Mesendoderm (in vitro differentiated cells): ENCODE measurements at places on chromosomes 13 and 19.

DNA sequence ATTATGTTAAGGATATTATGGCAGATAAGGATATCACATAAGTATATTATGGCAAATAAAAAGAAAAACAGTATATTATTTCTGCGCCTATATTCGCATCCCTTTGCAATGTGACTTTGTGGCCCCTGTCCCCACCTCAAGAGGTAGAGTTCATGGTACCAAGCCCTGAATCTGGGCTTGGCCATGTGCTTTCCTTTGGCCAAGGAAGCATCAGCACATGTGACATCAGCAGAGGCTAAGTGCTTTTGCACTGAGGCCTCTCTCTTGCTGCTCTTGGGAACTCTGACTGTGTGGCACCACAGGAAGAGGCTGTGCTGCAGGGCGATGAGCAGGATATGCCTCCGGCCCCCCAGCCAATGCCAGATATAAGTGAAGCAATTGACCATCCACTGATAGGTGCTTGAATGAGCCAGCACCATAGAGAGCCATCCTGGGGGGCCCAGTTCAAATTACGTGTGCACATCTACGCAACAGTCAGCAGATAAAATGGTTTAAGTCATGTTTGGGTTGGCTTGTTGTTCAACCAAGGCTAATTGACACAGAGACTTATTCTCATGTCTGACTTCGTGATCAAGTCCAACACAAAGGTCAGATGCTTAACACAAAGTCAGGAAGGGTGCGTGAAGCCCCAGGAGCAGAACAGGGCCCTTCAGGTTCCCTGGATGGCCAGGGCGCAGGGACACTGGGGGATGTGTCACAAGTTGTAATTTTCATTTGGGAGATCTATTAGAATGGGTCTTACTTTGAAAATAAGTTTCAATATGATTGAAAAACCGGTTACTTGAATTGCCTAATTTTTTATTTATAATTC, 173.3 kb downstream of the COL4A1 start:
- DNase-seq: peak; percentile 47

- DNase-seq: no peak
Observed at GRCh38 chr13:52673465-52673864, 20.8 kb downstream of the SUGT1 start.

- no peak for DNase-seq
Observed at GRCh38 chr19:28963486-28964250, 249.3 kb downstream of the UQCRFS1 start.

GRCh38 chr13:71477735-71478134, 389.3 kb downstream of the DACH1 start:
- peak; percentile 26 for DNase-seq

DNA sequence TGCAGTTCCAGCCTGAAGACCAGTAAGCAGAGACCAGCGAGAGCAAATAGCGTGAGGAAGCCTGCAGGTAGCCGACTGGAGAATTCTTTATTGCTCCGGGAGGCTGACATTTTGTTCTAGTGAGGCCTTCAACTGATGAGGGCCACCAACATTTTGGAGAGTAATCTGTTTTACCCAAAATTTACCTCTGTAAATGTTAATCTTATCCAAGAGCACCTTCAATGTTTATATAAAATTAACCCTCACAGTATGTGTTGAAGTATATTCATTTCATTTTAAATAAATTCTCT, 546.4 kb upstream of the SLITRK5 start:
- peak; percentile 11 for DNase-seq

DNA sequence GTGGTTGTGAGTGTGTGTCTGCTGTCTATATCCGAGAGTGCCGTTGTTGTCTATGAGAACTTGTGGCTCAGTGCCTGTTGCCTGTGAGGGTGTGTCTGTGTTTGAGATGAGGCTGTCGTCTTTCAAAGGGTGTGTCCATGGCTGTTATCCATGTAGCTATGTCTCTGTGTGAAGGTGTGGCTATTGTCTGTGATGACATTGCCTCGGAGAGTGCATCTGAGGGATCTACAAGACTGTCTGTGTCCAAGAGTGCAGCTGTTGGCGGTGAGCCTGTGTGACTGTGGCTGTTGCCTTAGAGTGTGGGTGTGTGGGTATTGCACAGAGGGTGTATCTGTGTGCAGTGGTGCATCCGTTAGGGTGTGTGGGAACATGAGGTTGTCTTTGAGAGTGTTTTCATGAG, 4.9 kb downstream of the NUMBL start:
- no peak for DNase-seq

DNA sequence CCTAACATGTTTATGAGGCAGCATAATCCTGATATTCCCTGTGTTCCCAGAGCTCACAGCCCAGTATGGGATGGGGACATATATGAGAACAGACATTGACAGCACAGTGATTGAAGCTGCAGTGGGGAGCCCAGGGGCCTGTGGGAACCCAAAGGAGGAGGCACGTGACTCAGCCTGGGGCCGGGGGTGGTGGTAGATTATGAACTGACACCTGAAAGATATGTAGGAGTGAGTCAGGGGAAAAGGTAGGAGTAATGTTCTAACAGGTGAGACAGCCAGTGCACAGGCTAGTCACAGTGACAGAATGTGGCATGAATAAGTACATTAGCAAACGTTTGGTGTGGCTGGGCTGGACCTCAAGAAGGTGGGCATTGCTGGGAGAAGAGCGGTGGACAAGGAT, 29.0 kb downstream of the CKM start:
- no peak for DNase-seq

GRCh38 chr13:33978653-33979052, 160.7 kb downstream of the RFC3 start:
- no peak for DNase-seq

- peak; percentile 80 for DNase-seq
Observed at GRCh38 chr13:72062566-72062965, 195.6 kb upstream of the DACH1 start.

- DNase-seq: no peak
Observed at GRCh38 chr13:52949742-52950141, 78.9 kb upstream of the OLFM4 start.

GRCh38 chr13:112525356-112525945, 62.5 kb downstream of the TUBGCP3 start:
- no peak for DNase-seq

GRCh38 chr19:38417544-38418506, 8.2 kb downstream of the RASGRP4 start:
- DNase-seq: peak; percentile 86

DNA sequence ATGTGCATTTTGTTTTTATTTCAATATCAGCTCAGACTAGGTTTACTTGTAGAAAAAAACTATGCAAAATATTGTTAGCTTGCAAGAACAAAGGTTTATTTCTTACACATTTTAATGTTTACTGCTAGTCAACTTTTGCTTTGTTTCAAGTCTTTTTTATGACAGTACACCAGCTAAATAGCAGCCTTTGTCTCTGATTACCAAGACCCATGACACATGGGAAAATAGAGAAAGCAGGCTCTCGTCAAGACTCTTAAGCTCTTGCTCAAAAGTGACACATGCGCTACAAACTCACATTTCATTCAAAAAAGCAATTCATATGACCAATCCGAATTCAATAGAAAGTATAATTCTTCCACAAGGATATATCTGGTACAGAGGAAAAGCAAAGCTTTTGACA, 642.3 kb upstream of the SLITRK1 start:
- DNase-seq: no peak

- DNase-seq: no peak
Observed at GRCh38 chr13:65763811-65764210, 1466.3 kb downstream of the PCDH9 start.

DNA sequence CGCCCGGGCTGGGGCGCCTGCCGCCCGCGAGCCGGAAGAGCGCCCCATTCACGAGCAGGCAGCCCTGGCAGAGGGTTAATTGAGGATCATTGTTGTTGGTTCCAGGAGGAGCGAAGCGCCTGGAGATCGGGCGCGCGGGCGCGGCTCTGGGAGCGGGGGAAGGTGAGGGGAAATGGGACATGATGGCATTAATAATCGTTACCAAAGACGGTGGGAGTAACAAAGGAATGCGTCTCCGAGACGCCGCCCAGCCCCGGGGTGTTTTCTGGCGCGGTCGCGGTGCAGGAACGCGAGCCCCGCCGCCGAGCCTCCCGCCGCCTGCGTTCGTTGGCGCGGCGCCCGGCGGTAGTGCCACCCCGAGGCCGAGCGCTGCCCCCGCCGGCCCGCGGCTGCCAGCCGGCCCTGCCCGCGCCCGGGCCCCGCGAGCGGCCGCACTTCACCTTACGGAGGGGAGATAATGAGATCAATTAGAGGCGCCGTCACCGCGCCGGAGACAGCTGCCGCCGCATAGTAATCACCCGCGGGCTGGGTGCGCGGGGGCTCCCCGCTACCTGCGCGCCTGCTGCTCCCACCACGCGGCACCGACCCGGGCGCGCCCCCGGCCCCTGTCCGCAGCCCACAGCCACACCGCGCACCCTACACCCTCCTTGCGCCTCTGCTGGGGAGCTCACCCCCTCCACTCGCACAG, 2.8 kb downstream of the ZNF536 start:
- DNase-seq: peak; percentile 24

DNA sequence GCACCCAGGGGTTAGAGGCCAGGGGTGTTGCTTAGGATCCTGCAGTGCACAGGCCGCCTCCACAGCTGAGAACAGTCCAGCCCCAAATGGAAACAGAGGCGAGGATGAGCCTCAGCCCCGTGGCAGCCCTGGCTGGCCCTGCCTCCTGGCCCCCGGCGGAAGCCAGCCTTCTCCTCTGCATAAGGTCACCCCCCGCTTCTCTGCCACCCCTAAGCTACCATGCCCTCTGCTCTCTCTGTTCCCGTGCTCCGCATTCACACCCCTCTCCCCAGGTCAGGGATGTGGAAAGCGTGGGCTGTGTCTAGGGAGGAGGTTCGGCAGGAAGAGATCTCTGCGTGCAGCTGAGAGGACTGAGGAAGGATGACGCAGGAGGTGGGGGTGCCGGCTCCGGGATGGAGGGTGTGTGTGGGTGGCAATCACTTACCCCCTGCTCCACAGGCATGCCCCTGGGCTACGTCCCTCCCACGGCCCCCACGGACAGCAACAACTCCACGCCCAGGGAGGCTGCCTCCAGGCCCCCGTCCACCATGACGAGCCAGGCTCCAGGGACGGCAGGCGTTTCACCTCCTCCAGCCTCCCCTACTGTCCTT, 6.0 kb downstream of the SSC5D start:
- DNase-seq: no peak

DNA sequence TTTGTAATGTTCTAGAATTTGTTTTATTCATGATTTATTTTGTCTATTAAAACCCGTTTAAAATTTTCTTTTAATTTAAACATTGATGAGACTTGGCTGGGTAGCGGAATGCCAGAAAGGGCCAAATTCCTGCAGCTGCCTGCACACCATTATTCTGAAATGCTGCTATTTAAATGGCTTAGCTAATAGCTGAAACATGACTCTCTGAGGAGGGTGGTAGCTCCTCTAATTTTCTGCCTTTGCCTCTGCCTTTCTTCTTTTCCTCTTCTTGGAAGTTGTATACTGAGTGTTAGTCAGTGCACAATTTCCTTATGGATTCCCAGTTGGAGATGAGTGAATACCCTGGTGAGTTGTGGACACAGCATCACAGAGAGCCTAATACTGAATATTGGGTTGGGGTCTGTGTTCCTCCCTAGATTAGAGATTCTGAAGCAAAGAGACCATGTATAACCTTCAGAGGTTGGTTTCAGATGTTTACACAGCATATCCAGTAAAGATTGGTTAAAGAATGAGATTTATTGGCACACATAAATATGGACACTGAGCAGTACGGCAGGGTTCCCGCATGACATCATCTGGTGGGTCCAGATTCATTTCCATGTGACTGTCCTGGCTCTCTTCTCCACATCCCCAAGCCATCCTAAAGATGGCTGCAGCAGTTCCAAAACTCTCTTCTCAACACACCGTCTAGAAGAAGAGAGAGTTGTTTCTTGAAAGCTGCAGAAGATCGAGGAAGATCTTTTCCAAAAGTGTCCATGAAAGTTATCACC, 55.9 kb downstream of the MTUS2 start:
- no peak for DNase-seq

DNA sequence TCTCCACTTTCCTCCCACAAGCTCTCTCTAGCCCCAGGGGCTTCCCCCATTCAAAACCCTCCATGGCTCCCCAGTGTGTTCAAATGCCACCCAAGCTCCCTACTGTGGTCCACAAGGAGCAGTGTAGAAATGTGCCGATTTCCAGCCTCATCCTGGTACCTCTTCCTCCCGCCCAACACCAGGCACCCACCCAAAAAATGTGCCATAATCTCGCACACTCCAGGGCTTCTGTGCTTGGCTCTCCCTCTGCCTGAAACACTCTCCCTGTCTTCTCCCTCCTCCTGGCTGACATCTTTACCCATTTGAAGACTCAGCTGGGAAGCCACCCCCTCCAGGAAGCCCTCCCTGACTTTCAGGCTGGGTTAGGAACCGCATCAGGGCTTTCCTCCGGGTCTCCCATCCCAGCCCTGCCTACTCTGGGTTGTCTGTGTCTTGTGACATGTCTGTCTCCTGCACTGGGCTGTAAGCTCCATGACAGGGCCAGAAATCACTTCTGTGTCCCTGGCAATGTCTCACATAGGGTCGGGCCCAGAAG, 16.6 kb upstream of the MEIS3 start:
- no peak for DNase-seq

- peak; percentile 96 for DNase-seq
Observed at GRCh38 chr13:39417643-39418042, 185.3 kb downstream of the LHFPL6 start.

DNA sequence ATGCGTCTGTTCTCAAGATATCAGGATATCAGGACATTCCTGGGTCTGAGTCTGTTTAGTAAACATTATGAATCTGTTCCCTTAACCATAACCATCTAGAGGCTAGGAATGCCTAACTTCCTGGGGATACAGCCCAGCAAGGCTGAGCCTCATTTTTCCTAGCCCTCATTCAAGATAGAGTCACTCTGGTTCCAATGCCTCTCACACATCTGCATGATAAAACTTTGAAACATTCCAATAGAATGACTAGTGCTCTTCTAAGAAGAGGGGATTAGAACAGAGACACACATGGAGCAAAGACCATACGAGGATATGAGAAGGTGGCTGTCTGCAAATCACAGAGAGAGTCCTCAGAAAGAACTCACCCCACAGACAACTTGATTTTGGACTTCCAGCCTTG, 20.6 kb upstream of the CABP5 start:
- peak; percentile 77 for DNase-seq

DNA sequence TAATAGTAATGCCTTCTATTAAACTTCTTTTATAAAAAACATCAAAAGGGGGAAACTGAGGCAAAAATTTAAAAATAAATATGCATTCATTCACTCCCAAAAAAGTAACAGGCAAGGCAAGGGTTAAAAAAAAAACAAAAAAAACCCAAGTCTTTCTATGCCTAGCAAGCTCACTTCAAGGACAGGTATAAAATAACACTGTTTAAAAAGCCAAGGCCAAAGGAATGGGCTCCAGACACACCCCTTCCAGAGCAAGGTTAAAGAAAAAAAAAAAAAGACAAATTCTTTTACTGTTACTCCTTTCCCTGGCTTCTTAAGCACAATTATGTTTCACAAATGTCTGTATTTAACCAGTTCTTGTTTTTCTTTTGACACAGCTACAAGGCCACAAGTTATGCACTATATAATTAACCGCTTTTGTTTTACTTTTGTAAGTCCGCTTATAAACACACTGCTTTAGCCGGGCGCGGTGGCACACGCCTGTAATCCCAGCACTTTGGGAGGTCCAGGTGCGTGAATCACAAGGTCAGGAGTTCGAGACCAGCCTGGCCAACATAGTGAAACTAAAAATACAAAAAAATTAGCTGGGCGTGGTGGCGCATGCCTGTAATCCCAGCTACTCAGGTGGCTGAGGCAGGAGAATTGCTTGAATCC, 3.6 kb downstream of the SIGLEC11 start:
- DNase-seq: no peak
